Cardiac muscle cell (in vitro differentiated cells and primary cell): ENCODE measurements at places on chromosomes 6 and 20.

- DNase-seq = no peak
Measured at GRCh38 chr20:19327401-19327800, 115.0 kb downstream of the SLC24A3 start.

GRCh38 chr6:56716229-56716628 is 73.5 kb upstream of the DST start:
- DNase-seq = no peak

DNA sequence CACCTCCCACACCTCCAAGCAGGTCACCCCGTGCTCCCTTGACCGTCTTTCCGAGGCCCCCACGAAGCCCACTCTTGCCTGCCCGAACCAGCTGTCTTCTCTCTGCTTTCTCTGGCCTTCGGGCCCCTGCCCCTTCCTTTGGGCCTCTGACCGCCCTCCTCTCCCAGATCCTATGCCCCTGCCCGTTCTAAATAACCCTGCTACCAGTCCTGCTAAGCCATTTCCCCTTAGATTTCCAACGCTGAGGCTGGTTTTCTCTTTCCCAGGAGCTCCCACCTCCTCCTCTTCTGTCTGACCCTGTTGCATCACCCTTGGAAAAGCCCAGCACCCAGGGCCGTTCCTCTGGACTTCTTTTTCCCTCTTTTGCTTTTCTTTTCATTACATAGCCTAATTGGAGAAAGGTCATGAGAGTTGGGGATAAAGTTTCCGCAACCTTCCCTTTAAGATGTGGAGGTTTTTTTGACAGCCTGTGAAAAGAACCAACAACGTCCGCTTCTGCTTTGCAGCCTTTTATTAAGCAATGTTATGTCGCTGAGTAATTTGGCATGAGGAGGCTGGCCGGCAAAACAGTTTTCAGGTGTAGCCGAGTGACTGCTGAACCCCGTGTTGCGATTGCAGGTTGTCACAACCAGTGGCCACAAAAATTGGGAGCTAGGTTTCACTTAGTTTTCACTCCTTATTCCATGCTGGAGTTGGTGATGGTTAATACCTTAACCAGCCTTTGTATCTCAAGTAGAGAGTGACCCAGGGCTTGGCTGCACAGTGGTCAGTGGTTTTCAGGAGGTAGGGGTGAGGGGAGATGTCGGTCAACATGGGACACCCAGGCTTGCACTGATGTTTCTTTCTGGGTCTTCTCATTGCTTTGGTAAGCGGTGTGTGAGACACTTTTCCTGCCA is 970 bp downstream of the BLTP3A start:
- peak; percentile 35 for DNase-seq

DNA sequence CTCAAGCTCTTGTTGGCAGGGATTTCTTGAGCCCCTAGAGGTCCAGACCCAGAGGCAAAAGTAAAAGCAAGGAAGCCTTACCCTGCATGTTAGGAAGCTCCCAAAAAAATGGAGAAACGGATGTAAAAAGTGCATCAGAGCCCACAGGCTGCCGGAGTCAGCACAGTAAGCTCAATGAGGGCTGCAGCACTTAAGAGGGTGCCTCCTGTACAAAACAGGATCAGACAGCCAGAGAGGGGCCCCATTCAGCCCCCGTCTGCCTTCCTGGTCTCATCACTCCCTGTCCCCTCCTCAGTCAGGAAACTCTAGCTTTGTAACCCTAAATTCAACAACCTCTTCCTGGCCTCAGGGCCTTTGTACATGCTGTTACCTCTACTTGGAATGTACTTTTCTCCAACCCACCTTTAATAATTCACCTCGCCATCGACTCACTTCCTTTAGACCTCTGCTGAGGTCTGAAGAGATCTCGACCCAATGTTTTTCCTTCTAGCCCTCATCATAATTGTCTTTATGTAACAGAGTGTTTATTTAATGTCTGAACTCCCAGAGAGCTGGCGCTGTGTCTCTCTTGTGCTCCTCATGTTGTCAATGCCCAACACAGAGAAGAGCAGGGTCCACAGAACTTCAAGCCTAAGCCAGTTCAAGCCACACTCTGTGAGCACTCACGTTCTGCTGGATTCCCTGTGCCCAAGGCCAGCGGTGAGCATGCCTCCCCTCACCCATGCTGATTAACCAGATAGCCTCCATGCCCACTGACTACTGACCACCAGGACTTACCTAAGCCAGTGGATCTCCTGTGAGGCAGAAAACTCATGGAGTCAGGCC is 2.8 kb upstream of the PLCG1 start:
- no peak for DNase-seq

DNA sequence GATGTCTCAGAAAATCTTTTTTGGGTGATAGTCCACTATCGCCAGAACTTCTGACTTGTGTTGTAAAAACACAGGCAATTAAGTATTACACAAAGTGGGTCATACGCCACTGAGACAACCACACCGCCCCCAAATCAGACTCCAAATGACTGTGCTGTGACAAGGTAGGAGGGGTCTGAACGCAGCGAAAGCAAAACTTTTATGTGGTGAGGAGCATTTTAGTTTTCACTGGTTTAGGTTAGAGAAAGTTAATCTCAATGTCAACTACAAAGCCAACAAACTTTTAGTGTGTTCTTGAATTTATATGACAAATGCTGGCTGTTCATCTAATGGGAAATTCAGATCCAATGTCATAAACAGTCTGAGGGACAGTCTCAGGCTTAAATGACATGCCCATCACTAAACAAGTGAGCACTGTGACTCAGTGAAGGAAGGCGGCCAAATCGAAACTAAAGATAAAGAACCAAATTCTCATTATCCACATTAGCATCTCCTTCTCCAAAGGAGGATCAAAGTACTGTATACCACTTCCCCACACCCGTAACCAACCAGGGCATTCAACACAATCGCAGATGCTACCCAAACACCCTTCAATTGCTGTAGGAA is 186.7 kb downstream of the GJA10 start:
- DNase-seq = no peak

DNA sequence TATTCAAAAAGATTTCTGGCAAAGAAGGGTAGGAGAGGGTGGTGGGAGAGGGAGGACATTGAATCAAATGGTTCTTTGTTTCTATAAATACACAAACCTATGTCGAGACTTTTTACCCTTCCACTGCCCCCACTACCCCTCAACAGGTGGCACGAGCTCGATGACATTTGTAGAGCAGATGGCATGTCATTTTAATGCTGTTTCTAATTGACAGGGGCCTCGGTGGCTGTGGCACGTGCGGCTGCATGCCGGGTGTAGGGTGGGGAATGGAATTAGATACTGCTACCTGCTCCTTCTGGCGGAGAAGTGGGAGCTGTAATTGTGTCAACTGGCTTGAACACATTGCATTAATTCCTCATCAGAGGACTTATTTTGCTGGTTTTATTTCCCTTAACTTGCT is 29.1 kb upstream of the SASH1 start:
- DNase-seq = no peak

DNA sequence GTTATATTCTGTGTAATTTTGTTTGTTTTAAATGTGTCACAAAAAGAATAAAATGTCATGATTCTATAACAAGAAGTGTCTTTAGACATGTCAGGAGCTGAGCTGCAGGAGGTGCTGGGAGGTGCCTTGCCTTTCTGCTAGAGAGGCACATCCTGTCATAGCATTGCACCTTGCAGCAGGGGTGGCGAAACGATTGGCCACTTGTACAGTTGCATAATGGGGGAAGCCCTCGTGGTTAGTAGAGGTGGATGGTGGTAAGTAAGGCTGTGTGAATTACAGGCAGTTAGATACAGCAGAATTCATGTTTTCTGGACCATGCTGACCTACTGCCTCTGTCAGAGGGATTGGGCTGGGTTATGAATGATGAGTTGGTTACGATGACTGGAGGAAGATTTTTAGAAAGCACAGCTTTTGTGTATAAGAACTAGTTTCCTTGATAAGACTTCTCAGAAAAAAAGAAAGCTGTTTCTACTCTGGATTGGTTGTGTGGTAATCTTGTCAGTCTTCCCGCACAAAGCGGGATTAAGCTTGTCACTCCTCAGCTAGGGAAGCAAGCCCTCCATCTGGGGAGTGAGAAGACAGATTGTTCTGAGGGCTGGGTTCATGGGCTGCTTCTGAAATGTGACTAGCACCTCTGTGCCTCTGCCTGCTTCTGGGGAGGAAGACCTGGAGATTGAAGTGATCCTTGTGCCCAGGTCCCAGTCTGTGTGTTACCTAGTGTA is 74.9 kb downstream of the FOXO3 start:
- no peak for DNase-seq

DNA sequence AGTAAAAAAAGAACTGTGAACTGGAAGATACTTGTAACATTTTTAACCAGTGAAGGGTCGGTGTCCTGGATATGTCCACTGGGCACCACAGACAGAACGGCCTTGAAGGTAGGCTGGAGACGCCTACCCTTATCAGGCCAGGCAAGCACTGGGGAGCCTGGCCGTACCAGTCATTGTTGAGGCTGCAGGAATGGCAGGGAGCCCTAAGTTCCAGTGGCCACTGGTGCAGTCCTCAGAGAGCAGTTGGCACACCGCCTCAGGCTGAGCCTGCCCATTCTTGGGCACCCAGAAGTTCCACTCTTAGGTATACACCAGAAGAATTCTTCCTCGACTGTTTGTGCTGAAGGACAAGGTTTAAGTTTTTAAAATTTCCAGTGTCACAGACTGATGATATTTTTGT is 20.5 kb downstream of the DNAJC5 start:
- DNase-seq = no peak

DNA sequence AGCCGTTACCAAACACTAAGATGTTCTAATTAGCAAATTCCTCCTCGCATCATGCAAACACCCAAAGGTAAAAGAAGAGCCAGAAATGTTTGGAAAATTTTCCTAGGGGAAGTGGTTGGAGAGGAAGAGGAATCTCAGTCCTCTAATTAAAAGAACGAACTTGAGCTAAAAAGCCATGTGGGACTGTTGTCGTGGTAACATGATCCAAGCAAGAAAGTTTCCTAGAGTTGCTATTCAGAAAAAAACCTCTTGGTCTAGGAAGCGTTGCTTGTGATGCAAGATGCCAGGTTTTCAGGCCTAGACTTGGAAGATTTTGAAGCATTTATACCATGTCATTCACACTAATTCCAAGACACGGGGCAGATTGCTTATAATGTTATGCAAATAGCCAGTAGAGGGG is 106.8 kb upstream of the DOK5 start:
- DNase-seq = peak; percentile 25

- DNase-seq = no peak
Measured at GRCh38 chr6:158142789-158143188, 25.3 kb downstream of the SERAC1 start.

DNA sequence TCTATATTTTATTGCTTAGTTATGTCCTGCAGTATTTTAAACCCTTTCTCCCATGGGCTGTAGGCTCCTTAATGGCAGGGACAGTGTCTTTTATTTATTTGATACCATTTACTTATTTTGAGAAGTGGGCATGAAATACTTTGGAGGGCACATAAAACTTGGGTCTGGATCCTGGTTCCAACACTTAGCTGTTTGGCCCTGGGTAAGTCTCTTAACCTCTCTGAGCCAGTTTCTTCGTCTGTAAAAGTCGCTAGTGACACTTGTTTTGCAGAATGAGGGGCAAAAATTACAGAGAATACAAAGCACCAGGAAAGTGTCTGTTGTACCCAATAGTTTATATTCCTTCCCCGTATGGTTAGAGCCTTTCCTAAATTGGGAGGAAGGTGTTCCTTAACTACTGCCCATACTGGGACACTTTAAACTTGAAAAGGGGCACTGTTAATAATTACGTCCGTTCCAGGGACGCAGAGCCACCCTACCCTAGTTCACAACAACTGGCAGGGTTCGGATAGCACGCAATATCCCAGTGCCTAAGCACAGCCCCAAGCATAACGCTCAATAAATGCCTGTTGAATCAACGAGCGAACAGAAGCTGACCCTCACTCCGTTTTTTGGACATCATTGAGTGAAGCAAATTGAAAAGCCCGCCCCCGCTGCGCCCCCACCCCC is 6.0 kb upstream of the ARMC12 start:
- no peak for DNase-seq

DNA sequence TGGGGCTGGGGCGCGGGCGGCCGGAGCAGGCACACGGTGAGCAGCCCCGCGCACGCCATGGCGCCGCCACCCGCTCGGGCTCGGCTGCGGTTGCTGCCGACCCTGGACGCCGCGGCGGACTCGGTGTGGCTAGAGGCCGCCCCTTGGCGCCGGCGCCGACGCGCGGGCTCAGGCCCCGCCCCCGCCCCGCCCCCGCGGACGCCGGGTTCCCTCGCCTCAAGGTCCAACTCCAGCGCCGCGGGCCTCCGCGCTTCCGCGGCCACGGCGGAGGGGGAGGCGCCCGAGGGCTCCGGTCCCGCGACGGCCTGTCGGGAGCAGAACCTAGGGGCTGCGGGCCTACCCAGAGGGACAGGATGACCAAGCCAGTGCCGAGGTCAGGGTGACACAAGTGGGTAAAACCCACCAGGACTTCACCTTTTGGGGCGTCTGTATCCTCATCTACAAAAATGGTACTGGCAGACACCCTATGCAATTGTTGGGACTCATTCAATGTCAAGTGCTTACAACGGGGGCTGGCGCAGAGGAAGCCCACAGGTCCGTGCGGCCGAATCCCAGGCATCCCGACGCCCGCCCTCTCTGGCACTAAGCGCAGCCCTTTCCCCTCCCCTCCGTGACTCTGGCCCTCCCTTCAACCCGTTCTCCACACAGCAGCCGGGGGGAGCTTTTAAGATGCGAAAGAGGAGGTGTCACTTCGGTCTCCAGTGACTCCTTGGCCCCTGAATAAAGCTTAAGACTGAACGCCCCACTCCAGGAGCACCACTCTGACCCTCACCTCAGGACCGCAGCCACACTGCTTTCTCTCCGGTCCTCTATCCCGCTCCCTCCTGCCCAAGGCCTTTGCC is at the start of gene NECAB3:
Gene NECAB3, minus strand, starts transcription at position 135 of the 842 bp plus-strand sequence. Its CDS starts 76 bp downstream, at position 59.
- peak; percentile 91 for DNase-seq

DNA sequence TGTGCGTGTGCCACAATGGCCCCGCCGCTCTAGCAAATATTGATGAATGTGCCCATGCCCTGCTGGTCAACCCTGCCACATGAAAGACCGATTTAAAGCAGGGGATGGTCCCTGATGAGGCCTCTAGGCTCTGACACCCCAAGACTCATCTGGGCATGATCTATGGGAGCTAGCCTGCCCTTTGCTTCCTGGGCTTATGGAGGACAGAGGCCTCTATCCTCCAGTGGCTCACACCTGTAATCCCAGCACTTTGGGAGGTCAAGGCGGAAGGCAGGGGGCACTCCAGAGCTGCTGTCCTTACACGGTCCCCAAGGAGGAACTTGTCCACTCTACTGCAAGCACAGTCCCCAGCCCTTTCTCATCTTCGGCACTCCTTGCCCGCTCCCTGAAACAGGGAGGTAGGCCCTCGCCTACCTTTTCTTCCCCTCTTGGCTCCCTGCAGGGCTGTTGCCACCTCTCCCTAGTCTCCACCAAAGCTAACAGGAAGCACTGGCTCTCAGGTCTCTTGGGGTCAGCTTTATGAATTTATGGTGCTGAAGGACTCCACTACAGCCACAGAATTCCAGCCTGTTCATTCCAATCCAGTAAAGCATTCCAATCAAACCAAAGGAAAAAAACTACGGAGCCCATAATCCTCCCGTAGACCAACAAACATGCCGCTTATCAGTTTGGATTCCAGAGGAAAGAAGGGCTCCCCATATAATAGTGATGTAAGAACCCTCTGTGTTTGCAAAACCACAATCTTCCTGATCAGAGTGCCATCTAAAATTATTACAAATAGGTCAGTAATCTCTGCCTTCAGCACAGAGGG is 48.7 kb upstream of the FOXQ1 start:
- no peak for DNase-seq

- DNase-seq = no peak
Measured at GRCh38 chr6:106980926-106981325, 6.4 kb upstream of the CD24 start.

- no peak for DNase-seq
Measured at GRCh38 chr20:37579106-37579505, 51.4 kb upstream of the BLCAP start.
